Activated T-helper 17 cell treated with anti-CD3 and anti-CD28 coated beads, Interleukin-2, amount 50 U/mL, for 72 hours (primary cell): ENCODE measurements at places on chromosomes 2 and 18.

DNA sequence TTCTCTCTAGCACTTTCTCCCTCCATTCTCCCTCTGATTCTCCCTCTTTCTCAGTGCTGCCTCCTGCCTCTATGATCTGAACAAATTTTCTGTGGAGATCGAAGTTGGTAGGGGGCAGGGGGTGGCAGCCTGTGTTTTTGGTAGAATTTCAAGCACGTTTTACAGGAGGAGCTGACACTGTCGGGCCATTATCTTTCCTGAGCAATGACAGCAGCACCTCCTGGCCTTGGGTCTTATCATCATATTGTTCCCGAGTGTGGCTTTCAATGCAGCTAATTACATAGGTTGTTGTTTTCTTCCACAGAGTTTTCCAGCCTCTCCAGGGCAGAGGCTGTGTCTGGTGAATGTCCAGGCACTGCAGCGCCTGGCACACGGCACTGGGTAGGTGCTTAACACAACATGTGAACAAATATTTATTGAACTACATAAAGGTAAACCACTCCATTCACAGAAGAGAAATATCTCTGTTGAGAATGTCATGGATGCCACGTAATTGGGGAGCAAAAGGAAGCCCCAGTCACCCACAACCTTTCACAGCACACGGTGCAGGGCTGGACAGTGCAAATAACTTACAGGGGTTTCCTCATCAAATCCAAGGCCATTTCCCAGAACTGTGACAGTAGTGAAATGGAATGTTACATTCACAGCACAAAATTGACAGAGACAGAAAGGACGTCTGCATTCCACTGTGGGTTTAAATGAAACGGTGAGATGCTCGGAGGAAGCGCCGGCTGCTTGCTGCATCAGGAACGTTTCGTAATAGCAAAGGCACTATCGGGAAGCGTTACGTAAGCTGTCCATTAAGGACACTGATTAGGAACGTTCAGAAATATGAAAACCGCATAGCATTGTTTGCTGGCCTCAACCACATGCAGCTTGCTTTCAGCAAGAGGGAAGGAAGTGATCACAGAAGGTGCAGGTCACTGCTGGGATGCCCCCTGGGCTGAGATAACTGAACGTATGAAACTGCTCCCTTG is 6.5 kb upstream of the KCNG2 start:
- no peak for ATAC-seq

GRCh38 chr2:215171796-215172195 is 33.4 kb upstream of the ABCA12 start:
- no peak for ATAC-seq

DNA sequence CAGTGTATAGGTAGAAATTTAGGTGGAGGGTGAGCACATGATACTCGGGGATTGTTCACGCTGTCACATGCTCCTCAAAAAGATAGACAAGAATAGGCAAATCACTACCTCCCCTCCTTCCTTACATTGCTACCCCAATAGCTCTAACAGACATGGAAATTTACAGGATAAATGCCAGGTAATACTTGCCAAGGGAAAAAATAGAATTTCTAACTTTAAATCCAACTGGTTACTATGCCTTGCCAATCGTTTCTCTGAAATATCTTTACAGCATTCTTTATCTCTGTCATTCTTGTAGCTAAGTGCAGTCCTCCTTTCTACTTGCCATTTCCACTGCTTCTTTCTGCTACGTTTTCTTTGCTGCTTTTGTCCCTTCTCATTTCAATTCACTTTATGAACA is 339.8 kb upstream of the ZEB2 start:
- ATAC-seq, result no peak

GRCh38 chr2:13818002-13818401 is 814.5 kb upstream of the LRATD1 start:
- peak; percentile 57 for ATAC-seq

DNA sequence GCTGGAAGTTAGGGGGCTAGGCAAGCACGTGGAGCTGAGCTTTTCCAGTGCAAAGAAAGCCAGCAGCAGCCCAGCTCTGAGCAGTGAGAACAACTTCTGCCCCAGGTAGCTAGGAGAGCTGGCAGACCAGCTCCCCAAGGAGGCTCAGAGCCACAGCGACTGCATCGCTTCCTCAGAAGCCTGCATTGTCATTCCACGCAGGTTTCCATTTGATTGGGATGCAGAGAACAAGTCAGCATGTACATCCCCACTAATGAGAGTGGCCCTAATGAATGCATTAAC is 45.1 kb downstream of the C1QL2 start:
- ATAC-seq, result no peak

GRCh38 chr2:65450810-65451209 is 18.4 kb upstream of the SPRED2 start:
- ATAC-seq, result no peak

DNA sequence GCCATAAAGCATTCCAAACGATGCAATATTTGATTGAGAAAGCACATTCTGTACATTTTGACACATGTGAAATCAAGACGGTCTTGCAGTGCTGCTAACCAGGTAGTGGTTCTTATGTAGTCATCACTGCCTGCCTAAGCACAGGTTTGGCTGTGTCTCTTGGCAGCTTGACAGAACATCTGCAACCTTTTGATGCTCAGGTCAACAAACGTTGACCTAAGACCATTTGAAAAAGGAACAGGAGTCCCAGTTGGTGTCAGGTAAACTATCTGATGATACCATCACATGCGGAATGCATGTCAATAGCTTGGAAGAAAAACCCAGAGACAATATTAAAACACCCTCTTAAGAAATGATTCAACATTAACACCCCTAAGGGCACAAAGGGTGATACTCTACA is 80.7 kb downstream of the L3MBTL4 start:
- ATAC-seq, result no peak

GRCh38 chr2:240920783-240921231 is 14.7 kb downstream of the CROCC2 start:
- ATAC-seq, result no peak
